ENCODE measurements at places on chromosomes 3 and 15. TPM values are rescaled to one million over a fixed set of nuclear protein-coding genes. Genes with fewer than 3 reads are reported as not detected.

DNA sequence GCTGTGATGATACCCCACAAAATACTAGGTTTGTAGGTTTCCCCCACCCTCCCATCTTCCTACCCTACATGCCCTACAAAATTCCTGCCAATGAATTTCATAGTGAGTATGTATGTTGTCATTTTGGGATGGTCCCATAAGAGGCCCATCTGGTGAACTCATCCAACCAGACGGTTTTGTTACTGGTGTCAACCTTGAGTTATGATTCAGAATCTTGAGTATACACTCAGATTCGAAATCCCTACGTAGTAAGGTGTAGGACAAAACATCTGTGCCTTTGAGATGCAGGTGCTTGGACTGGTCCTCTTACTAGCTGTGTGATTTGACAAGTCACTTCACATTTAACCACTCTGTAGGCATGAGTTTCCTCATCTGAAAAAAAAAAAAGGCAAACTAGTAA, 3.6 kb downstream of the SIAH2 start:
- no peak for DNase-seq

DNA sequence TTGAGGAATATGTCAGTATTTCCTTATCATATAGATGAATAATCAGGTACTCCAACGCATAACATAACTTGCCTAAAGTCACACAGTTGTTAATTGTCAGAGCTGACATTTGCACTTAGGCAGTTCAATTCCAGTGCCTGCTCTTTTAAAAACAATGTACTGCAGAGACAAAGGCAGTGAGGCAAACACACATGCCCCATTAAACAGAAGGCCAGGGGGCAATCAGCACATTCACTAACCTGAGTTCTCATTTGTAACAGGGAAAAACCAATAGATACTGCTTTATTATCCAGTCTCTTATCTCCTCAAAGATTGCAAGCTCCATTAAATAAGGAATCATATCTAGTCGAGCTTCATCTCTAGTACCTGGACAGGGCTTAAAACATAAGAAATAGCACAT, 1017.4 kb downstream of the SQOR start:
- no peak for DNase-seq

CCDC54 gene
- total RNA-seq: not detected

FSD2 gene
- 150 TPM for total RNA-seq

FEZF2 gene
- not detected for total RNA-seq

GRCh38 chr3:106423321-106424225, 554.8 kb upstream of the CBLB start:
- DNase-seq: no peak

GRCh38 chr15:31034152-31034551, 42.7 kb upstream of the MTMR10 start:
- DNase-seq: no peak

ADAMTS9 gene
- total RNA-seq: 15.1 TPM

GRCh38 chr3:146705225-146705624, 100.1 kb upstream of the PLSCR5 start:
- no peak for DNase-seq

BAHD1 gene
- 18.1 TPM for total RNA-seq

- DNase-seq: no peak
Measured at GRCh38 chr3:127411083-127411727, 123.4 kb upstream of the PRR20G start.

PYDC2 gene
- total RNA-seq: not detected

GRCh38 chr3:69422751-69423150, 36.9 kb upstream of the FRMD4B start:
- no peak for DNase-seq

THUMPD3 gene
- 58.6 TPM for total RNA-seq

DNA sequence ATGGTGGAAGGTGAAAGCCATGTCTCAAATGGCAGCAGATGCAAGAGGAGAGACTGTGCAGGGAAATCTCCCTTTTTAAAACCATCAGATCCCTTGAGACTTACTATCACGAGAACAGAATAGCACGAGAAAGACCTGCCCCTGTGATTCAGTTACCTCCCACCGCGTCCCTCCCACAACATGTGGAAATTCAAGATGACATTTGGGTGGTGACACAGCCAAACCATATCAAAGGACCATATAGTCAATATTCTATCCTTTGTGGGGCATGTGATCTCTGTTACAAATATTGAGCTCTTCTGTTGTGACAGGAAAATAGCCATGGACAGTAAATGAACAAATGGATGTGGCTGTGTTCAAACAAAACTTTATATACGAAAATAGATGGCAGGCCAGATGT, 77.2 kb upstream of the ACKR4 start:
- DNase-seq: no peak

SLC51B gene
- not detected for total RNA-seq

- no peak for DNase-seq
Measured at GRCh38 chr3:10974746-10975375, 17.7 kb upstream of the SLC6A1 start.

DNA sequence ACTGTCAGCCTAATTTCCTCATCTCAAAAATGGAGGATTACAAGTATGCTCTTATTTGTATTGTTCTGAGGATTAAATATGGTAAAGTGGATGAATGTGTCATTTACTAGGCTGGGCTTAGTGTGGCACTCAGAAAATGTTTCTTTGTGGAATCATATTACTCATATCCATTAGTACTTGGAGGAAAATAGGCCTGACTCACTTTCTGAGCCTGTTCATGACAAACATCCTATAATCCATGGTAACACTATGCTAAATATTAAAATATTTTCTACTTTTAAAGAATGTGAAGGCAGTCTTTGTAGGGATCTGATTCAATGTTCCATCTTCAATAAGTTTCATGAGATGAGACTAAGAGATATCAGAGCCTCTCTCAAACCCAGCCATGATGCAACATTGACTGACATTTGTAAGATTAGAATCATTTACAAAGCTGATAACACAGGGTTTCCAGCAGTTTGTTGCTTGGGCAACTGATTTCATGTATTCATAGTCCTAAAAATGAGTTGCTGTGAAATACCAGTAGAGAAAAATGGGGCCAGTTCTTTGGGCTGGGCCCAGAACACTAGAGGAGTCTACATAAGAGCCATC, 1048.5 kb downstream of the NTRK3 start:
- no peak for DNase-seq

IRAK2 gene
- total RNA-seq: 1.3 TPM

DNA sequence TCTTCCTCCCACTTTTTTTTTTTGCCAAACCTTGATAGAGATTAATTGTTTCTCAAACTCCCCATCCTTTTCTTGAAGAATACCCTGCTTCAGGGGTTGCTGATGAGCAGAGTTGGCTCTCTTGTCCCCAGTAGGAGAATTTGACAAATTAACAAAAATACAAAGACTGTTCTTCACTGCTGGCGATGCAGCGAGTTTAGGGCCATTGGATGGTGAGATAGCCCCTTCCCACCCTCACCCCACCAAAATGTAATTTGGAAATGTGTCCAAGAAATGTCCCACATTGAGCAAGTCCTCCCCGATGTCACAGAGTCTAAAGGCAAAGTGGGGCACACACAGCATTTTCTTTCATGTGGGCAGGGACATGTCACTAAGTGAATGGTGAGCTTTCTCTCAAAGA, 136.0 kb upstream of the RARB start:
- no peak for DNase-seq

FBXW12 gene
- not detected for total RNA-seq

SAXO2 gene
- 2.6 TPM for total RNA-seq

- no peak for DNase-seq
Measured at GRCh38 chr3:126967386-126967785, 15.5 kb upstream of the PLXNA1 start.

GRCh38 chr15:88120026-88120425, 136.5 kb downstream of the NTRK3 start:
- no peak for DNase-seq

DUOXA2 gene
- total RNA-seq: not detected

DNA sequence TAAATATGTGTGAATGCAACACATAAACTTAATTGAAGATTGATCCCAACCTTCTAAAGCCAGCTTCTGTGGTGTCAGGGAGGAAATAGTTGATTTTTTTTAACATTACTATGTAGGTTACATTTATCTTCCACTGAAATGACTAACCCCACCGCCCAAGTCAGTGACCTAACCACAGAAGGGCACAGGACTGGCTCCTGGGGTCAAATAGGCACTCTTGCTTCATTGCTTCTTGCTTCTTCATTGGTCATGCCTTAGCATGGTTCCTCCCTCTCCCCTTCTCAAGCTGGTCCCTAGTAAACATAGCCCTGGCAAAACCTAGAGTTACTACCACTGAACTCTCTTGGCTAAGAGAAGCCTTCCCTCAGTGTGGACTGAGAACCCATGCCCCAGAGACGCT, 12.3 kb downstream of the EIF1B start:
- no peak for DNase-seq

ADCY5 gene
- 273 TPM for total RNA-seq
